Activated naive CD4-positive, alpha-beta T cell treated with anti-CD3 and anti-CD28 coated beads, Interleukin-2, amount 50 U/mL, for 72 hours (primary cell): ENCODE measurements at places on chromosomes 12 and 14.
A peak's percentile ranks its signal among the peaks of the same experiment; 100 is the strongest.

- no peak for DNase-seq
Measured at GRCh38 chr14:48665077-48665784, 920.9 kb downstream of the RPS29 start.

DNA sequence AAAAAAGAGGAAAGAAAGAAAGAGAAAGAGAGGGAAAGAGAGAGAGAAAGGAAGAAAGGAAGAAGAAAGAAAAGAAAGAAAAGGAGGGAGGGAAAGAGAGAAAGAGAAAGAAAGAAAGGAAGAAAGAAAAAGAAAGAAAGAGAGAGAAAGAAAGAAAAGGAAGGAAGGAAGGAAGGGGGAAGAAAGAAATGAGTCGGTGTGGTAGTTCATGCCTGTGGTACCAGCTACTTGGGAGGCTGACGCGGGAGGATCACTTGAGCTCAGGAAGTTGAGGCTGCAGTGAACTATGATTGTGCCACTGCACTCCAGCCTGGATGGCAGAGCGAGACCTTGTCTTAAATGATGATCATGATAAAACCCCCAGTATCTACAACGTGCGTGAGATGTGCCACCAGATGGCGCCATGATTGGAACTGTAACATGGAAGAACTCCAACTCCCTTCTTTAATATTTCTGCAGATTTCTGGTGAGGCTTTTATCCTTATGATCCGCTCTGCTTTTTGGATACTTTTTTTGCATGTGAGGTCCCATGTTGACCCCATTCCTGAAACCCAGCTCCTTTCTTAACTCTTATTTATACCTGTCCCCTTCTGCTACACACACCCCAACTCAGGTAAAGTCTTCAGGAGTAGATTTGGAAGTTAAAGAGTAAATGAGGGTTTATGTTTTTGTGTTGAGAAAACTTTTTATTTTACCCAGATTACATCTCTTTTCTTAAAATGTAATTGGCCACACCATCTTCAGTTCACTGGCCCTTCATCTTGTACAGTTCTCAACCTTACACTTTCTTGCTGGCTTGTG lies 25.6 kb downstream of the RNASE10 start:
- peak; percentile 58 for DNase-seq

DNA sequence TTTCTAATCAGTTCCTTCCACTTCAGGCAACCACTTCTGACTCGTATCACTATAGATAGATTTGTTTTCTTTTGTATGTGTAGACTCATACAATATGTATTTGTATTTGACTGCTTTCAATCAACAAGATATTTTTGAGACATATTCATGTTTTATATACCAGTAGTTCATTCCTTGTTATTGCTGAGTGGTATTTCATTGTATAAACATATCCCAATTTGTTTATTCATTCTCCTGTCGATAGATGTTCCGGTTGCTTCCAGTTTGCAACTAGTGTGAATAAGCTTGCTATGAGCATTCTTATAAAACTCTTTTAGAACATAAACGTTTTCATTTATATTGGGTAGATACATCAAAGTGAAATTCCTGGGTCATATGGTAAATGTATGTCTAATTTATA lies 119.2 kb downstream of the FIGNL2 start:
- DNase-seq: no peak

DNA sequence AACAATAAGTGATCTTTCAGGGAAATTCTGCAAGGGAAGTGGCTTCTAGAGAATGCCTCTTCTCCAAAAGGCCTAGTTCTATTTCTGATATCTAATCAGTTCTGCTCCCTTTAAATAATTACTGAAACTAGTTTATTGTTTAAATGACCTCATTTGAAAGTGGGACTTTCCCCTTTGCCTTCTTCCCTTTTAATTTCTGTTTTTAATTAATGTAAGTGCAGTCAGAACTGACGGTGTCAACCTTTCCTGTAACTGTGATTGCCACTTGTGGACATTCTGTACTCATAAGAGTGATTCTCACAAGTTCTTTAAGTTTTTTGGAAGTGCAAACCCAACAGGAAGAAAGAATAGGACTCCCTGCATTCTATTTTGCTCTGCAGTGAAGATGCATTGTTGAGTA lies 265.3 kb upstream of the PLEKHG7 start:
- DNase-seq: no peak

DNA sequence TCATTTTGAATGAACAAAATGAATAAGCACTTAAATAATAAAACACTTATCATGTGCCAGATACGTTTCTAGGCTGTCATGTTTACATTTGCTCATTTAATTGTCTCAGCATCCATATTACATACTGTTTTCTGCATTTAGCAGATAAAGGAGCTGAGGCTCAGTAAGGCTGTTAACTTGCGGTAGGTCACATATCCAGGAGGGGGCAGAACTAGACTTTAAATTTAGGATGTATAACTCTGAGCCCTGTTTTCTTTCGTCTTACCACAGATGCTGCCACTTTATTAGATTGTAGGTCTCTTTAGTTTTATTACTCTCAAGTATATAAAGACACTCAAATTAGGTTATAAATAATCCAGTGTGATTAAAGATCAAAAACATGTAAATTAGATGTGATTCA lies 17.7 kb downstream of the IRAK4 start:
- no peak for DNase-seq

DNA sequence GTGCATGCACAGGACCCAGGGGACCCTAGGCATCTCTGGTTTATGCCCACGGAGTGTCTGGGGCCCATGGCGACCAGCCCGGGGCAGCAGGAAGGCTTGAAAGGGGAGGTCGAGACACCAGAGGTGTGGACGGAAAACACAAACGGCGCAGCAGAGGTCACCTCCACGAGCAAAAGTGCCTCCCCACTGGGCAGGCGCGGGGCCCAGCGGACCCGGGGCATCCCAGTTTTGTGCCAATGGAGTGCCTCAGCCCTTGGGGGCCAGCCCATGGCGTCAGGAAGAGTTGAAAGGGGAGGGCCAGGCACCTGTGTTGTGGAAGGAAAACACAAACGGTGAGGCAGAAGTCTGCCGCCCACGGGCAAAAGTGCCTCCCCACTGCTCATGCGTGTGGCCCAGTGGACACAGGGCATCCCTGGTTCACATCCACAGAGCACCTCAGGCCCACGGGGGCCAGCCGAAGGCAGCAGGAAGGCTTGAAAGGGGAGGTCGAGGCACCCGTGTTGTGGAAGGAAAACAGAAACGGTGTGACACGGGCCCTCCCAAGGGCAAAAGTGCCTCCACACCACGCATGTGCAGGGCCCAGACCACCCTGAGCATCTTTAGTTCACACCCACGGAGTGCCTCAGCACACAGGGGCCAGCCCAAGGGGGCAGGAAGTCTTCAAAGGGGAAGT lies 378.8 kb downstream of the ALG10 start:
- DNase-seq: peak; percentile 28

GRCh38 chr12:48069241-48069640 lies 36.6 kb downstream of the SENP1 start:
- DNase-seq: no peak

GRCh38 chr12:1719139-1719538 lies 28.3 kb downstream of the ADIPOR2 start:
- DNase-seq: no peak

GRCh38 chr12:127656266-127656665 lies 610.7 kb upstream of the TMEM132C start:
- no peak for DNase-seq

- DNase-seq: no peak
Measured at GRCh38 chr12:132465269-132466190, 24.4 kb upstream of the FBRSL1 start.

GRCh38 chr12:97659117-97659880 lies 196.7 kb downstream of the RMST start:
- DNase-seq: no peak

DNA sequence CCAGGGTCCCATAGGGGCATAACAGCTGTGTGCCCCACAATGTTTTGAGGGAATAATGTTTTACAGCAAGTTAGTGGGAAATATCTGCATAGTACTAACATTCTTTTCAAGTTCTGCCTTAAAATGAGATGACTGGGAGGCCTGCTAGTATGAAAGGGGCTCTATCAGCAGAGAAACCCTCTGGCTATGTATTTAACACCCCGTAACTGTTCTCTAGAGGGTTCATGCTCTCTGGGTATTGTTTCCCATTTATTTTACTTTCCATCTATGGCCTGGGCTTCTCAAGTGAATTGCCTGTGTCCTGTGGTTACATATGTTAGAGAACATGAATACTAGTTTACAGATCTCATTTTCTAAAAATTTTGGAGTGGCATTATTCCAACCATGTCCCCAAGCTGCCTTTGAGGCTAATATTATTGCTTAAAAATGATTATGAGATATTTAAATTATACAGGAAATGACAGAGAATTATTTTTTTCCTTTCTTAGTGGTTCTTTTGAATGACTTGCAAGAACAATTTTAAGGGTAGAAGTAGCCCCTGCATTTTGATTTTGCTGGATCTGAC lies 37.5 kb downstream of the GNG2 start:
- no peak for DNase-seq

GRCh38 chr12:11656550-11656949 lies 7.1 kb downstream of the ETV6 start:
- DNase-seq: no peak
